ENCODE measurements at places on chromosomes 1 and 21. TPM values are rescaled to one million over a fixed set of nuclear protein-coding genes. Genes with fewer than 3 reads are reported as not detected.

Gene CHRNB2
- 3.6 TPM for total RNA-seq

Gene PIK3CD
- total RNA-seq: 24.8 TPM

GRCh38 chr21:34984356-34985058, 64.6 kb downstream of the RUNX1 start:
- DNase-seq: no peak

GRCh38 chr21:41393876-41394465, 32.1 kb upstream of the MX1 start:
- DNase-seq: no peak

DNA sequence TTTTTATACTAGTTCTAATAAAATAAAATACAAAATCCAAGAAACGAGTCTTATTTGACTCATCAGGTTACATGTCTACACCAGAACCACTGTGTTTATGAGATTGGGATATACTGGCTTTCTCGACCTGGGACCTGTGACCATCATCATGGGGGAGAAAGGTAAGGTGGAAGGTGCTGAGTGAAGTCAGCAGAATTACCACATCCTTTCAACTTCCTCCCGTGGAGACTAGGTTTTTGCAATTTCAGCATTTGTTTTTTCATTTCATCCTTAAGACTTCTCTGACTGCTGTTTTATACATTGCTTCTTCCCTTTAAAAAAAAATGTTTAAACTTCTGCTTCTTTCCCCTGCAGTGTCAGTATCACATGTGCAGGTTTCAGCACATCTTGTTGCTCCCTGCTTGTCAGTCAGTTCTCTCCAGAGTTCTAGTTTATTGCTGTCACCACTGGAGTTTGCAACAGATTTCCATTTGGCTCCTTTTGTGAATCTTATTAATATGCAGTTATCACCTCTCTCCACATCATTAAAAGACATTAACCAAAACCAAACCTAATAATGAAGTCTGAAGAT, 60.4 kb upstream of the HAO2 start:
- no peak for DNase-seq

GRCh38 chr1:30696831-30697230, 26.6 kb downstream of the MATN1 start:
- DNase-seq: no peak

DNA sequence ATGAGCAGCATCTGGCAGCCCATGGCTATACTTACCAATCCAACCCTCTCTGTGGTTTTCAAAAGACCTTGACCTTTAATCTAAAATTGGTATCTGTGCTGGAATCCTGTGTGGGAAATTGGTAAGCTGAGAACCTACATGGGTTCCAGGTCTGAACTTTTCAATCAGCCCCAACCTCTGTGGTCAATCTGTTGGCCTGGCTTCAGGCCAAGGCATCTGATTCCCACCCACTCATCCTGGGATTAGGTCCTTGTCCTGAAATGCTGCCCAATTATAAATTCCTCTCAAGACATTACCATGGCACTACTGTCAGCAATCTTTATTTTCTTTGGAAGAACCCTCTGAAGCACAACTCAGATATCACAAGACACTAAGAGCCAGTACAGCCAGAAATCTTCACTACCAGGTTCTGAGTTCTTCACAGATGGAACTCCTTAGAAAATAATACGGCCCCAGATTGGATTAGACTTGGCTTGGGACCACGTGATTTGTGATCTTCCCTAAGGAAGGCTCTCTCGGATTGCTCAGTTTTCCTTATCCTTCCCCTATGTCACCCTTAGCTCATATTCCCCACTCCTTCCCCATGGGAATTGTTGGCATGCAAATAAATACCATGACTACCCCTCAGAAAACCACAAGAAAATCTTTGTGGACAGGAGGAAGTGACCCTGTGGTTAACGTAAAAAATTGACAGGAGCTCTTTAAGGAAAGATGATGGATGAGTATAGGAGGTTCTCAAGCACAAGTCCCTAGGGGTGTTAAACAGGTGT, 207.9 kb upstream of the ST6GALNAC5 start:
- no peak for DNase-seq

DNA sequence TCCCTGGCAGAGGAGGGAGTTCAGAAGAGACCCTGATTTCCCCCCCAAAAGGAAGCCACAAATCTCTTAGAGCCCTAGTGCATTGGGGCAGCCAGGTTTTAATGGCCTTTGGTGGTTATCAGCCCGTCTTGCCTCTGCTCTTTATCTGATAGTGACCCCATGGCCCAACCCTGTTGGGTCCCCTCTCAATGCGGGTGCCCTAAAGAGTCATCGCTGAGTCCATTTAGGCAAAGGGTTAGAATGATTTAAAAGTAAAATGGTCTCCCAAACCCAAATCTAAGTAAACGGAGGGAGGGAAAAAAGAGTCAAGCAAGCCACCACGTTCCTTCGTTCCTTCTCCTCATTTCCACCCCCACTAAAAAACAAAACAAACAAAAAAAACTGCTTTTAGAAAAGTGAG, 164.0 kb downstream of the RUNX1 start:
- no peak for DNase-seq

DNA sequence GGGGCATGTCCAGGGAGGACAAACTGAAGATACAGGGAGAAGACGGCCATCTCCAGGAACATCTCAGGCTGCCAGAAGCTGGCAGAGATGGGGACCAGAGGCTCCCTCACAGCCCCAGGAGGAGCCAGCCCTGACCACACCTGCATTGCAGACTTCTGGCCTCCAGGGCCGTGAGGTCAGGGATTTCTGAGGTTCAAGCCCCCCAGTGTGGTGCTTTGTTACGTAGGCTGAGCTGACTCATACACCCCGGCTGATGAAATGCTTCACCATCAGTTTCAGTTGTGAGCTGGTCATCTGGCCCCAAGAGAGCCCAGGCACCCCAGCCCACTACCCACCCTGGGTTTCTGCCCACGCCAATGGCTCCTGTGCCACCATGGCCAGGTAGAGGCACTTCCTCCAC, 106.4 kb downstream of the SIK1 start:
- DNase-seq: no peak

DNA sequence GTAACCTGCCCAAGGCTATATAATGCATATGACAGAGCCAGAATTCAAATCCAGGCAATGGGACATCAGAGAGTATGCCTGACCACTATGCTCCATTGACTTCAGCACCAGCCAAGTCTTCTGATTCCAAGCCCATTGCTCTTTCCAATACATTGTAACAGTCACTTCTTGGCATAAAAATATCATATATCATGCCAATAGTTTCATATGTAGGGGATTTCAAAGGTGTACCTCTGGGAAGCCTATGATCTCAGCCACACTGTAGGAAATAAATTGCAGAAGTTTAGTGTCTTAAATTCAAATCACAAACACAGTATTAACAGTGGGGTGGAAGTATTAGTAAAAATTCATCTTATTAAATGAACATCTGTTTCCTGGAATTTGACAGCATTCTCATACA, 30.0 kb upstream of the ROR1 start:
- DNase-seq: no peak

All from H1 (cell line).